ENCODE measurements at places on chromosomes 5 and 9.

GRCh38 chr5:9922719-9923118 lies 292.6 kb upstream of the TAS2R1 start:
- no peak for DNase-seq

DNA sequence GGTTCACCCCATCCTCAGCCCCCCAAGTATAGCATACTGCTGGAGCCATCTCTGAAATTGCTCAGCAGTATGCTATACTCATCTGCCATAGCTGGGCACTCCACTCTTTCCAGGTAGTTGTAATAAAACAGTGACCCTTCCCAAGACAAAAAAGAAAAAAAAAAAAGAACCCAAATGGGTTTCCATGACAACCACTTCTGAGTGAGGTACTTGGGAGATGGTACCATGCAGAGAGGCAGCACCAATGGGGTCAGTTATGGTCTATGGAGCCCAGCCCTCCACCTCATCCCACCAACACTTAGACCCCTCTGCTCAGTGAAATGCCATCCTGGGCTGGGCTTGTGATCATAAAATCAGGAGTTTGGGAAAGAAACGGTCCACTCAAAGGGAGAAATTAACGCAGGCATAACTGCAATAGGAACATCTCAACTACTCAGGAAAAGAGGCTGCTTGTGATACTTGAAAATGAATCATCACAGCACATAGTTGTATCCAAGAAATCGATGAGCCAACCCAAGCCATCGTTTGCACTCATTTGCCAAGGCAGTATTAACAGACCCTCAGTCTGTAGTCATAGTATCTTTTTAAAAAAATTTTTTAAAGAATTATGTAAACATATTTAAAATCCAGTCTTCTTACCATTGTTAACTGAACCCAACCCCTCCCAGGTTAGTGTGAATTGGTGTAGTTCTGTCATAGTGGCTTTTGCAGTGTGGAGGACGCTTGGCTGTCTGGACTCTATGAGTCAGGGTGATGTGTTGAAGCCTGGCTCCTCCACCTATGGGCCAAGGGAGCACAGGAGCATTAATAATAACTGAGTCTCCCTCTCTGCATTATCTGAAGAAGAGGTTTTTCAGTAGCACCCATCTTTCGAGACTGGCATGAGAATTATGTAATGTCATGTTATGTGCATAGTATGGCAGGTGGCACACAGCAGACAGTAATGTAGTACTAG lies 402.7 kb downstream of the SPOCK1 start:
- DNase-seq = no peak

- DNase-seq = no peak
Observed at GRCh38 chr5:40334242-40334635, 345.5 kb upstream of the PTGER4 start.

- no peak for DNase-seq
Observed at GRCh38 chr5:134460551-134460950, 48.9 kb upstream of the CDKN2AIPNL start.

DNA sequence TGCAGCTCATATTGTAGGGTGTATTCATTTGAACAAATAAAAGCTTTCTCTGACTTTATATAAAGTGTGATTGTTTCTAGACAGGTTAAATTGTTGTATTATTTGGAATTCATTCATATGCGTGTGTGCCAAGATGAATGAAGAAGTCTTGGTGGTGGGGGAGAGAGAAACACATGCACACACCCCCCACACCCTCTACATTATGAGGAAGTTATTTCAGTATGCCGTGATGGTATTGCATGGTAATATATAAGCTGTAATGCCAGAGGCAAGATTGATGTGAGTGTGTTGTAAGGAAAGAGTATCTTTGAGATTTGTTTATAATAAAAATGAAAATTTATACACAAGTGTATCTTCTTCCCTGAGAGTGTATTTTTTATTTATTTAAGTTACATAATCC lies 71.0 kb downstream of the IPO11 start:
- DNase-seq = no peak

DNA sequence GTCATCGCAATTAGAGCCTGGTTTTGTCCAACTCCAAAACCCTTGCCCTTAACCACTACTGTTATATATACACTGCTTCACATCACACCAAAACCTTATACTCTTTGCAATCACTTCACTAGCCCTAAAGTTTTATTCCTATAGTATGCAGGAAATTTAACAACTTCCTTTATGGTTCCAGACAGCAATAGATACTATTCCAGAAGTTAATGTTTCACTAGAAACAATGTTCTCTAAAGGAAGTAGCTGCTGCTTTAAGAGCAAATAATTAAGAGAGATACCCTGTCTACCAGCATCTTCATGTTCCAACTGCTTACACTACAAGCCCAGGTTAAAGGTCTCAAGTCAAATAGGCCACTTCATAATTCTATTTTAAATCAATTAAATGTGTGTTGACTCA lies 22.0 kb downstream of the FREM1 start:
- DNase-seq = no peak

- peak; percentile 37 for DNase-seq
Observed at GRCh38 chr5:52693280-52693679, 94.4 kb upstream of the ITGA1 start.

DNA sequence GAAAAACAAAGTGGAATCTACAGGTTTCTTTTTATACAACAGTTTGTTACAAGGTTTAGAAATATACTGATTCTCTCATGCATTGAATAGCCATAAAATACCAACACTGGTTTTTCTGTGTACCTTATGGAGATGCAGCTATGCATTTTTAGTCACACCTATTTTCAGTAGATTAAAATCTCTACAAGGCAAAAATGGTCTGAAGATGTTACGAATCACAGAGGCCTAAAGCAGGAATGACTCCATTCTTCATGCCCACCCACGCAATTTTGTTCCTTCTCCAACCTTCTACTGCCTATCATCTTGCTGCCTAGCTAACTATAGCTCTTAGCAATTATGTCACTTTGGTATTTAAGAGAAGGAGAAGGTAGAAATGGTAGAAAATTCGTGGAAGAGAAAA lies 9.9 kb downstream of the PLK2 start:
- DNase-seq = no peak

GRCh38 chr9:93451849-93452709 lies 594 bp downstream of the FAM120A start:
- peak; percentile 26 for DNase-seq

All from CD4-positive, alpha-beta T cell treated with Interleukin-2 at 100 ng/mL for 4 hours (primary cell).